Cerebellar nuclear complex (tissue), 1 donor: ENCODE measurements at places on chromosomes 13 and 19.

GRCh38 chr13:79187917-79188690, 218.0 kb downstream of the RBM26 start:
- DNase-seq, result no peak

DNA sequence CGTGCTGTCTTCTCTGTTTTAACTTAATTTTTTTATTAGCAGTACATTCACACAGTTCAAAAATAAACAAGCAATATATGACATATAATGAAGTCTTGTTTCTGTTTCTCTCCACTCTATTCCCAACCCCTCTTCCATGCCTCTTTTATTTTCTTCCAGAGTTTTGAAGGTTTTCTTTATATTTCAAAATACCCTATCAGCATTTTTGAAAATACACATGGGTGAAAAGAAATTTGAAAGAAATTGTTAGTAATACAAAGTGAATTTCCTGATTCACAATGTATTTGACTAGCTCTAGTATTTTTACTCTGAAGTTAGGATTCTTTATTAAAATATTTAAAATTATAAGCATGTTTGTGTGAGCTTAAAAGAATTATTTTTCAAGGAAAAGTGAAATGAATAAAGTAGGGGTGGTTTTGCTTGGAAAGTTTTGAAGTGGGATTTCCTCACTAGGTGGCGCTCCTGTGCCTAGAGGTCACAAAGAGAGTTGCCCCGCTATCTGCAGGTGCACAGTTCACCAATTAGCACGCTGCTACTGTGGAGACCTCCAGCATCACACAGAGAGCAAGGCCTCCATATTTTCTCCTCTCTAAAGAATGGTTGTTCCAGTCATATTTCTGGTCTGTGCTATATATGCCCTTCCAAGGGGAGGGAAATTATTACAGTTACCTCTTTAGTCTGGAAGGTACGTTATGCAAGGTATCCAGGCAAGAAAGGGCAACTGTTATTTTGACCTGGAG, 37.6 kb downstream of the SOX21 start:
- DNase-seq, result no peak

- DNase-seq, result no peak
Measured at GRCh38 chr13:56349866-56350265, 790.9 kb upstream of the PRR20A start.

GRCh38 chr13:39825886-39826285, 170.4 kb downstream of the COG6 start:
- no peak for DNase-seq

DNA sequence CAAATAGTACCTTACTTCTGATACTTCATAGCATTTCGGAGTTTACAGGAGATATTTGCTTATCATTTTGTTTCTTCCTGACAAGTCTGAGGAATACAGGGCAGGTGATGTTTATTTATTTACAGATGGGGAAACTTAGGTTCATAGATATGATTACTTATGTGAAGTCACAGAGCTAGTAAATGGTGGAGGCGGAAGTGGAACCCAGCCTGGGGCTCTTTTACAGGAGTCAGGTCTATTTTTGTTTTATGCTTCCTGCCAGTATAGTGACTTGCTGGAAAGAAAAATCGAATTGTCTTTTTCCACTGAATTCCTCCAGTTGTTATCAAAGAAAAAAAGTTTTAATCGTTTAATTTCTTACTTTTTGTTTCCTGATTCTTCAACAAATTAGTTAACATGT, 66.5 kb downstream of the DGKH start:
- DNase-seq, result no peak

- no peak for DNase-seq
Measured at GRCh38 chr13:32961724-32962123, 54.5 kb upstream of the KL start.

- peak; percentile 27 for DNase-seq
Measured at GRCh38 chr19:7681340-7682174, 924 bp downstream of the TRAPPC5 start.

DNA sequence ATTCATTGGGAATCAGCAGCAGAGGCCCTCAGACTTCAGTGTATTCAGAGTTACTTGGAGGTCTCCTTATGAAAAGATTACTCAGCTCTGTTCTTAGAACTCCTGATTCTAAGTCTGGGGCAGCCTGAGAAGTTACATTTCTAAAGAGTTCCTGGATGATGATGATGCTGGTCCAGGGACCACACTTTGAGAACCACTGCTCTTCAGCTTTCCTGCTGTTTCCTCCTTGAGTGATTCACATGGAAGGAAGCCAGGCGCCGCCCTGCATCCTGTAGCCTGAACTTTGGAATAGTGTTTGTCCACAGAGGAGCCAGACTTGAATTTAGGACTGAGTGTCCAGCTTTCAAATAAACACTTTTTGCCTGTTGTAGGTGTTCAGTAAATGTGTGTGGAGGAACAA, 2.9 kb downstream of the CEBPG start:
- no peak for DNase-seq

- no peak for DNase-seq
Measured at GRCh38 chr13:51034906-51035305, 76.2 kb downstream of the C13orf42 start.
